ENCODE measurements at places on chromosomes 5 and 9. TPM values are rescaled to one million over a fixed set of nuclear protein-coding genes. Genes with fewer than 3 reads are reported as not detected.
A peak's percentile ranks its signal among the peaks of the same experiment; 100 is the strongest.

DNA sequence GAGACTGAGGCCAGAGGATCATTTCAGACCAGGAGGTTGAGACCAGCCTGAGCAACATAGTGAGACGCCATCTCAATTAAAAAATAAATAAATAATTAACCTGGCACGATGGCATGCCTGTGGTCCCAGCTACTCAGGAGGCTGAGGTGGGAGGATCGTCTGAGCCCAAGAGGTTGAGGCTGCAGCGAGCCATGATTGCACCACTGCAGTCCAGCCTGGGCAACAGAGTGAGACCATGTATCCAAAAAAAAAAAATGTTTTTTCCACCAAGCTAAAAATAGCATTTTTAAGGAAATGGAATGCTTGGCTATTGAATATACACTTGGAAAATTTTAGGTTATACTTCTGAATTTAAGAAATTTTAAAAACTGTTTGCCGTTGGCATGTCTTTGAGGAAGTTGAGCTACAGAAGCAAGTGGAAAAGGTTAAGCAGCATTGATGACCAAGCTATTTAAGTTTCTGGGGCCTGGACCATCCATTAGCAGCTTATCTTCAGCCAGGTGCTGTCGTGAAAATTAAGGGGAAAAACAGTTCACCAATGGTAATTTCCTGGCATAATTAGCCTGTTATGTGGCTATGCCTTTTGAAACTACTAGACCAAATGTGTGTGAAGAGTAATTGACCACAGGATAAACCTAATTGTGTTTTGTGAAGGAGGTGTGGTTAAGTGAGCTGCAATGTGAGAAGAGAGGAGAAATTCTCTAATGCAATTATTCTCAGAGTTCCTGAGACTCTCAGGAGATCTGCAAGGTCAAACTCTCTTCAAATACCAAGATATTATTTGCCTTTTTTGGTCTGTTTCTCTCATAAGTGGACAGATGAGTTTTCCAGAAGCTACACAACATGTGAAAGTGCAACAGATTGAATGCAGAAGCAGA lies 21.0 kb downstream of the F2R start:
- peaks cover 5% of the 10 kb centered on the region for H3K27me3 ChIP-seq
- H3K27ac ChIP-seq: peak overlapping the region; percentile 65
- peaks cover 31% of the 10 kb centered on the region for H3K4me1 ChIP-seq

MARCOL gene
- not detected for total RNA-seq

- H3K27me3 ChIP-seq: peaks cover 12% of the 10 kb centered on the region
- H3K4me1 ChIP-seq: no peaks in the 10 kb centered on the region
- H3K27ac ChIP-seq: no peak overlapping the region
- no peak overlapping the region for H3K4me3 ChIP-seq
- DNase-seq: no peak
- no peaks in the 10 kb centered on the region for H3K36me3 ChIP-seq
Measured at GRCh38 chr9:78383130-78383529, 86.2 kb downstream of the PSAT1 start.

- H3K27ac ChIP-seq: no peak within 1 kb of the TSS
- H3K36me3 ChIP-seq: no peaks in the 10 kb centered on the region
- no peak for DNase-seq
- no peaks in the 10 kb centered on the region for H3K4me1 ChIP-seq
- H3K27me3 ChIP-seq: peaks cover 20% of the 10 kb centered on the region
Measured at GRCh38 chr5:40909264-40909663, at the start of gene C7. TSS of gene C7 (plus strand) at chr5:40909497. CDS start at chr5:40909611, 114 bp downstream.

DNA sequence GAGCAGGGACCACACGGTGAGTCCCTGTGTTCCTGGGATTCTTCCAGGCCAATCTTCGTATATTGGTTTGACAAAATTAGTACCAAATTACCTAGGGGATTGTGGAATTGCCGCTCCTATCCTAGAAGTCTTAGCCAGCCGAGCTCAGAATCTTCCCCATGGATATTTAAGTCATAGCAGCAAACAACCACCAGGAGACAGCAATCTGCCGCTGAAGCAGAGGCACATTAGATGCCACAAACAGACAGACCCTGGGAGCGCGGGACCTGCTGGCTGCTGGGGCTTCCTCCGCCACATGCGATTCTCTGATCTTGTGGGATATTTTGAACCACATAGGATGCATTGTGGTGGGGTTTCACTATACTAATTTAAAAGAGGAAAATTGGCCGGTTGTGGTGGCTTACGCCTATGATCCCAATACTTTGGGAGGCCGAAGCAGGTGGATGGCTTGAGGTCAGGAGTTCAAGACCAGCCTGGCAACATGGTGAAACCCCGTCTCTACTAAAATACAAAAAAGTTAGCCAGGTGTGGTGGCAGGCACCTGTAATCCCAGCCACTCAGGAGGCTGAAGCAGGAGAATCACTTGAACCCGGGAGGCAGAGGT lies 31.7 kb upstream of the ZBTB43 start:
- no peaks in the 10 kb centered on the region for H3K36me3 ChIP-seq
- peaks cover 35% of the 10 kb centered on the region for H3K27me3 ChIP-seq
- peaks cover 8% of the 10 kb centered on the region for H3K4me1 ChIP-seq
- DNase-seq: no peak

GPR150 gene
- 1.2 TPM for total RNA-seq

Data from activated naive CD8-positive, alpha-beta T cell treated with anti-CD3 and anti-CD28 coated beads, Interleukin-2, amount 10 ng/mL, durations not matched to agents 7 days and 5 days (primary cell).